ENCODE measurements at places on chromosomes 2 and 18.

DNA sequence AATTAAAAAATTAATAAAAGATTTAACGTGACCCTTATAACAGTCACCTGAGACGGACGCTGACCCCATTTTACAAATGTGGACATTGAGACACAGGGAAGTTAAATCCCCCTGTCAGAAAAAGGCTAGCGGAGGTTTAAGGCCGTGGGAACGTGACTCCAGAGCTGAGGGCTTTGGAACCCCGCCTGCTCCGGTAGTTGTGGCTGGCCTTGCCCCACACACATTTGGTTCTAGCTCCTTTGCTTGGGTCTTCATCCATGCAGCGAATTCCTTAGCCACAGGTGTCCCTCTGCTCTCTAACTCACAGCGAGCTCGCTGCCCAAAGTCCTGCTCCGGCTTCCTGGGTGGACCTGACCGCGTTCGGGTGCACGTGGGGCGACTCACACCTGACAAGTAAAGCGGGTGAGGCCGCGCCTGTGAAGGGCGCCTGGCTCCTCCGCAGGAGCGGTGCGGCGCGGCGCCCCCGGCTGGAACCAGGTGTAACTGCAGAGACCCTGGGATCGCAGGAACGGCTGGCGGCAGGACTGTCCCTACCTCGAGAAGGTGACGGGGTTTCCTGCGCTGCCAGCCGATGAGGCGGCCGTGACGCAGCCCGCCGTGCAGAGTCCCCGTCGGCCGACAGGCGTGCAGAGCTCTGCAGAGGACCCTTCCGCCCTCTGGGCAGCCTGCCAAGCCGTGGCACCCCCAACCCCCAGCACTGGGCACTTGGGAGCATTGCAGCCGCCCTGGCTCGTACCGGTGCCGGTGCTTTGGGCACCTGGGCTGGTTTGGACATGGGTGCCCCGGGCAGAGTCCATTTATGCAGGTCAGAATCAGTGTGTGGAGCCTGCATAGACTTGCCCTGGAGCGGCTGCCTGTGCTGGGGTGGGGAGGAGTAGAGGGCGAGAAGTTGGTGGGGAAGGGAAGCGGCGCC is 2.4 kb upstream of the PROC start:
- DNase-seq: peak; percentile 56

- no peak for DNase-seq
Measured at GRCh38 chr18:6859676-6860422, 130.3 kb downstream of the ARHGAP28 start.

DNA sequence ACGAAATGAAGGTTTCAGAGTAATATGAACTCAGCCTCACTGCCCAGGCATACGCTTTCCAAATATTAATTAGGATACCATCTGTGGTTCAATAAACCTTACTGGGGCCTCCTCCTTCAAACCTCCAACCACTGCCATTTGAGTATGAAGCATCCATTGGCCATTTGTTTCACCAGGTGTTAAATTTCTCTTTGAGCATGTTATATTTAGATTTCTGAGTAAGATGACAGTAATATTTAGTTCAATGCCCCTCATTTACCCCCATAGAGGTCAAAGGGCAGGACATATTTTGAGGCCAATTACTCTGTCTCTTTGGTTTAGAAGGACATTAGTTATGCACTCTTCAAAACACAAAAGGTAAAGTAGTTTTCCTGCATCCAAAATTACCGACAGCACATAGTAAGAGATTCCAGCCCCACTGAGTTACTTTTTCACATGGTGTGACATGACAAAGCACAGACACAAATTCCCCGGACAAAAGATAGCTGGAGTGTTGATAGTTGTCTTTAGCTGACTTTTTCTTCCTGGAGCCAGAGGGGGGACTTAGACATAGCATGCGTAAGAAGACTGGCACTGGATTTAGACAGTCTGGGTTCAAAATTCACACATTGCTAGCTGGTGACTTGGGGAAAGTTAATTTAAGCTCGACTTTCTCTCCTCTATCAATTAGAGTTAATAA is 33.1 kb upstream of the LNPK start:
- DNase-seq: no peak

DNA sequence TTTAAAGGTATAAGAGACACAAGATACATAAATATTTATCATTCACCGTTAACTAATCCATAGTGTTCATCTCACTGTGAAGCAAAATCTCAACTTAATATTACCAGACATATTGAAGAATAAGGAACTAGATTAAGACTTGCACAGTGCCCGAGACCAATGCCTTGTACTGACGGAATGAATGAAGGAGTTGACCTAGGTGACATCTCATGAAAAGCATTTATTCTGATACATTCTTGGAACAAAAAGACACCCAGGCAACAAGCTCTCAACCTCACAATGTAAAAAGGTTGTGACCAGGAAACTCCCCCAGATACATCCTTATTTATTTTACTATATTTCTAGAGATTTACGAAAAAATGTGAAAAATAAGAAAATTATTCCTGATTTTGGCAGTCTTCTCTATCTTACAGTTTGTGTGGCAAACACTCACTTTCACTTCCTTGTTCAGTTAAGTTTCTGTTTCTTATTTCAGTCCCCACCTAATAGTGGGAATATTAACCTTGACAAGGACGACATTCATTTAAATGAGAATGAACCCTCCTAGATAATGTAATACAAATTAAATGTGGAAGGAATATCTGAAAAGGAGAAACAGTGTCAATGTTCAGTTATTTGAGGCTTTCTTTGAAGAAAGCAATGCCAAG is 28.4 kb downstream of the M1AP start:
- no peak for DNase-seq

GRCh38 chr2:97701186-97701585 is 12.2 kb upstream of the ZAP70 start:
- no peak for DNase-seq

DNA sequence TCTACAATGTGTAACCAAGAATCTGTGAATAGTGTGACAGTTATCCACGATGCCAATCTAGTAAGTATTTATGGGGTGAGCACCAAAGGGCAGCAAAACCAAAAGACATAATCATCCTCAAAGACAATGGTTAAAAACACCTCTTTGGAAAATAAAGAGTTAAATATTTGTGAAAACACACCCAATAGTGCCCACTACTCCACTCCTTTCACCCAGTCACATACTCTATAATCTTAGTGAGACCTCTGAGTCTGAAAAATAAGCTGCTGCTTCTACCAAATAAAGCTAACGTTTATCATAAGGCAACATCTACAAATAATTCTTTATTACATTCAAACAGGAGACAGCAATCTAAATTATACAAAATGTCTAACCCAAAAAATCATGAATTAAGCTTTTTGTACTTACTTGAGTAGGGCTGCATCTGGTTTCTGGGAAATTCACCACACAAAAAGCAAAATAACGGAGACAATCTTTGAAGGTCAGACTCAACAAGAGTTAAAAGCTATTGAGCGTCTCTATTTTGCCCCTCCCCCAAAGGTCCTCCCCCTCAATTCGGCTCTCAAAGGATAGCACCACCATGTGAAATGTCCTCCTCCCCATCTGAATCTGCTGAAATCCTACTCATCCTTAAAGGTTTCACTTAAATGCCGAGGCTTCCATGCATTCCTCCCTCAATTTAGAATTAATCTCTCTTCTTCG is 2.0 kb downstream of the RAPH1 start:
- no peak for DNase-seq

GRCh38 chr18:42196651-42197050 is 241.6 kb downstream of the PIK3C3 start:
- DNase-seq: no peak

- no peak for DNase-seq
Measured at GRCh38 chr18:45339810-45340550, 275.3 kb upstream of the SLC14A2 start.

DNA sequence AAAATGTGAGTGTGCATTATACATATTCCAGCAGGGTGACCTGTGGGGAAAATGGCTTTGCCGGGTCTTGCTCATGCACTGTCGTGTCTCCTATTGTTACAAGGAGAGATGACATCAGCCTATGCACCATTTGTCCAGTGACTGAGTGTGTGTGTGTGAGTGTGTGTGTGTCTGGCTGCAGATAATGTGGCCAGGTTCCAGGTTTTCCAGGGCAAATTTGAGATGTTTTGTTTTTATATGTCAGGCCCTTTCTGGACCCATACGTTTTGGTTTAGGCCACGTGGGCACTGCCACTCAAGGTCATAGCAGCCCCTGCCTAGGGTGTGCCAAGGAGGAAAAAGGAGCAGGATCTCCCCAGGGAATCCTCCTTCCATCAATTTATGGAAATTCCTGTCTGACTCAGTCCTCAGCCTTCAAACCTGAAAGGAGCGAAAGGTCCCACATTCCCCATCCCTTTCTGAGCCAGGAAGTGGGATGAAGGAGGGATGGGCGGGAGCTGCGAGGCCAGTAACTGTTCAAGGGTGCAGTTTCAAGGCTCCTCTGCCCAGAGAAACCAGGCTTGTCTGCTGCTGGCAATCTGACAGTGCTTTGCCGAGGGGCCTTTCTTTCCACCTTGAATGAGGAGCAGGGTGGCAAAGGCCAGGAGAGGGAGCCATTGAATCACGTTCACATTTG is 93.0 kb upstream of the SMAD2 start:
- no peak for DNase-seq

- DNase-seq: no peak
Measured at GRCh38 chr18:12699747-12700146, 2.8 kb downstream of the CEP76 start.

GRCh38 chr2:152176113-152176714 is 651 bp upstream of the STAM2 start:
- no peak for DNase-seq

- no peak for DNase-seq
Measured at GRCh38 chr2:231250146-231250545, 51.7 kb downstream of the ARMC9 start.

DNA sequence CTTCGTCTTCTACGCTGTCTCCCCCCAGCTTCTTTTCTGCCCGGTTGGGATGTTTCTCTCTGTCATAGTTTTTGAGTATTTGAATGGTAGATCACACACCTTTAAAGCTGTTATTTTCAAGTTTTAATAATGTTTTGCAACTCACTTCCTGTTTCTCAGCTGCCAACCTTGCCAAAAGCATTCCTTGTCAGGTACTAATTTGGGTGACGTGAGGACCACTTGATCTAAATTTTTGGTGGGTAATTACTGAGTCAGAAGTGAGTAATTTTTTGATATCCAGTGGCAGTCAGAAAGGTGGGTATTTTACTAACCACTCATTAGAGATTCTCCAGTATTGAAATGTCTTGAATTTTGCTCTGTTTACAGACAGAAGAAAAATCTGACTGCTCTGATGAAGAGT is 852.4 kb upstream of the FANCL start:
- DNase-seq: no peak

DNA sequence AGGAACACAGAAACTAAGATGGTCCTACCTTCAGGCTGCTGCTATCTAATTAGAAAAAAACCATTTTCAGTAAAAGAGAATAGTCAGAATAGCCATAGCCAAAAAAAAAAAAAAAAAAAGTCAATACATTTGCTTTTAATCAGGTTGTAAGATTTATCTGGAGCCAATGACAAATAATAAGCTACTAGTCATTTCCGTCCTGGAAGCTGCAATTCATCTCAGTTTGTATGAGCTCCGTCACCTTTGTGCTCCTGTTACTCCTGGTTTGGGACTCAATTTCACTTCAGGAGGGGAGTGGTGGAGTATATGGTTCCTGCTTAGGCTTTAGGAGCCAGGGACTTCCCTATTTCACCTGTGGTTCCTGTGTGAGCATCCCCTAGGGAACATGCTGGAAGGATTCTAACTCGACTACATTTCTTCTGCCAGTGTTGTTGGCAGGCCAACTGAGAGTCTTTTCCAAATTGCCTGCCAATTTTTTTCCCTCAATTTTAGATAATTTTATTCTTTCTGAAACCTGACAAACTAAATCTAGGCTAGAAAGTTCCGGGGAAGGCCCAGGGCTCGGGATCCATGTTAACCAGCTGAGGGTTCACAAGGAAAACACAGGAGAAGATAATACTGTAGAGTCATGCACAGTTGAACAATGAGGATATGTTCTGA is 481.8 kb downstream of the DLGAP1 start:
- DNase-seq: no peak

DNA sequence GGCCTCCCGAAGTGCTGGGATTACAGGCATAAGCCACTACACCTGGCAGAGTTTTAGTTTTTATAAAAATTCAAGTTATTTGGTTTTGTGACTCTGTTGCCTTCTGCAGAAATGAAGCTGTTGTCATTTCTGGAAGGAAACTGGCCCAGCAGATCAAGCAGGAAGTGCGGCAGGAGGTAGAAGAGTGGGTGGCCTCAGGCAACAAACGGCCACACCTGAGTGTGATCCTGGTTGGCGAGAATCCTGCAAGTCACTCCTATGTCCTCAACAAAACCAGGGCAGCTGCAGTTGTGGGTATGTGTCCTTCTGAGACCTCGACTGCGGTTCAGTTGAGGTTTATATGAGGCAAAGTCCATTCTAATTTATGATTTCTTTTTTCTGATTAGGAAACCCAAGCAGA is 7.2 kb downstream of the MTHFD2 start:
- no peak for DNase-seq

GRCh38 chr18:50812834-50813233 is 7.0 kb downstream of the MRO start:
- DNase-seq: no peak

DNA sequence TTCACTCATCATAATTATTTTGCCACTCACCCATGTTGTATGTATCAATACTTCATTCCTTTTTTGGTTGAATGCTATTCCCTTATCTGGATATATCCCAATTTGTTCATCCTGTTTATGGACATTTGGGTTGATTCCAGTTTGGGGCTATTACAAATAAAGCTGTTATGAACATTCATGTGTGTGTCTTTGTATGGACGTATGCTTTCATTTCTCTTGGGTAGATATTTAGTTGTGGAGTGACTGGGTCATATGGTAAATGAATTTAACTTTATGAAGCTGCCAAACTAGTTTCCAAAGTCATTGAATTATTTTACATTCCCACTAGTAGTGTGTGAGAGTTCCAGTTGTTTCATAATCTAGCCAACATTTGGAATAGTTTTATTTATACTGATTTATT is 2.7 kb downstream of the FAM228B start:
- DNase-seq: no peak

- DNase-seq: no peak
Measured at GRCh38 chr2:30708491-30709290, 98.6 kb downstream of the CAPN13 start.

DNA sequence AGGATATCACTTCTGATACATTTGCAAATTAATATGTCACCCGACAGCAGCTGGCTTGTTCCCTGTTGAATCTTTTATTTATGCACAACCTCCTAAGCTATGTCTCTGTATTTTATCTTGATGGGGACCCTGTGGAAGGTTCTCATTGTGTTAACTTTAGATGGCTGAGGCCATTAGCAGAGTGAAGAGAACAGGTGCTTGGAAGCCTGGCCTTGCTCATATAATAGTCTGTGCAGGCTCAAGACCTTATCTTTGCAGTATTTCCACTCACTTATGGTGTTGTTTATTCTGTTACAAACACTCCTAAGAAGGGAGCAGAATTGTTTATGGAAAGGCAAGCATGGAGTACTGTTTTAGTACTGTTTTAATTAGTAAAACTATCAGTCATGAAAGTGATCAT is 107.6 kb downstream of the SETBP1 start:
- no peak for DNase-seq

- DNase-seq: no peak
Measured at GRCh38 chr2:79432731-79433146, 80.1 kb upstream of the CTNNA2 start.

DNA sequence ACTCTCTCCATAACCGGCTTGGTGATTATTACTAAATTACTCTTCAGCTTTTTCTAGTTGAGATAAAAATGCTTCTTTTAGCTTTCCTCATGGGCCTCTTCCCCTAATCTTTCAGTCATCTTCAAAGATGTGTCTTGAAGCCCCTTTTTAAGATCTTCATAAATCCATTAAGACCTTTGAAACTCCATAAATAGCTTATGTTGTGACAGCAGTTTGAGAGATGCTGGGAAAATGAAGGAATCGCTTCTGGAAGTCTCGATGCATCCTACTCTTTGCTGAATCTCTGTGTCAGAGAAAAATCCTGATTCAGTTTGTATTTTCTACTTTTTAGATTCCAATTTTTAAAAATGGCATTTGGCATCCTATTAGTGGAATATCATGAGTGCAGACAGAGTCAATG is 13.0 kb downstream of the SCYGR4 start:
- no peak for DNase-seq
